ENCODE measurements at places on chromosomes 1 and 21. TPM values are rescaled to one million over a fixed set of nuclear protein-coding genes. Genes with fewer than 3 reads are reported as not detected.

The EDARADD gene
- not detected for total RNA-seq

The OR11L1 gene
- not detected for total RNA-seq

The MATN1 gene
- total RNA-seq, result not detected

The MIER1 gene
- 15.9 TPM for total RNA-seq

The HSD17B7 gene
- 7.8 TPM for total RNA-seq

The CADM3 gene
- 22.6 TPM for total RNA-seq

The SPATA21 gene
- total RNA-seq, result not detected

The TPRG1L gene
- total RNA-seq, result 32.6 TPM

The CDC42SE1 gene
- total RNA-seq, result 42.8 TPM

The LRRC7 gene
- total RNA-seq, result not detected

The GBP5 gene
- total RNA-seq, result 0.36 TPM

The SPATA46 gene
- not detected for total RNA-seq

The FCRL6 gene
- total RNA-seq, result not detected

The OR2L8 gene
- not detected for total RNA-seq

The PM20D1 gene
- total RNA-seq, result not detected

The NUDT4B gene
- total RNA-seq, result 26.0 TPM

The NUP210L gene
- total RNA-seq, result not detected

The SLC44A5 gene
- total RNA-seq, result not detected

The SLFNL1 gene
- total RNA-seq, result 0.16 TPM
